CD4-positive, CD25-positive, alpha-beta regulatory T cell (primary cell): ENCODE measurements at places on chromosomes 6 and 20.

- no peak for DNase-seq
Measured at GRCh38 chr20:48866936-48867335, 39.1 kb upstream of the PREX1 start.

DNA sequence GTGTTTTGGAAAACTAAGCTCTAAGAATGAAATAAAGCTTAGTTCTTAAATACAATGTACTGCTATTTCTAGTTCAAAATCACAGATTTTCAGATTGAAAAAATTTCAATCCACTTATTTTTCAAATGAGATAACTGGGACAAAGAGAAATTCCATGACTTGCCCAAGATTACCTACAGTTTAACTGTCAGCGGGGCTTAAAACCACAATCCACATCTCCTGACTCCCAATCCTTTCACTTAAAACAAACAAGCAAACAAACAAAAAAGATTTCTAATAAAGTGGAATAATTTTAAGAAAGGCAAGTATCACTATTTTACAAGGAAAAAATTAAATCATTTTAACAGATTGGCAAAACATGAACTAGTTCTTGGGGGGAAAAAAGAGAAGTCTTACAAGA is 4.2 kb downstream of the PHIP start:
- DNase-seq, result no peak

DNA sequence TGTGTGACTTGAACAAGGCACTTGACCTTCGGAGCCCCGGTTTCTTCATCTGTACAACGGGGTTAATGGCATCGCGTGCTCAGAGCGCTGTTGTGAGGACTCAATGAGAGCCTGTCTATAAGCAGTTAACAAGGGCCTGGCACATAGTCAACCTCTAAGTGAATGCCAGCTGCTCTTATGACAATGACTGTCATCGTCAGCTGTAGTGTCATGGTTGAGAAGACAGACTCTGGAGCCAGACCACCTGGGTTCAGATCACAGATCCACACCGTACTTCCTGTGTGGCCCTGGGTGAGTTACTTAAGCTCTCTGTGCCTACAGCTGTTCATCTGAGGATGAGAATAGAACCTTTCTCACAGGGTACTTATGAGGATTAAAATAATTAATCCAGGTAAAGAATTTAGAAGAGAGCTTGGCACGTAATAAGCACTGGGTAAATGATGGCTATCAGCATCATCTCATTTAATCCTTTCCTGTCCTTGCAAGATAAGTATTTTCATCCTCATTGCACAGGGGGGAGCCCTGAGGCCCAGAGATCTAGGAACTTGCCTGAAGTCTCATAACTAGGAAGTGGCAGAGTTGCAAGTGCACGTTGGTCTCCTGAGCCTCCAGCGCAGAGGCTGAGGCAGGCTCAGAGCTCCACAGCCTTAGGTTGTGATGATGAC is 105.3 kb downstream of the EYA2 start:
- DNase-seq, result no peak

- no peak for DNase-seq
Measured at GRCh38 chr6:33794910-33795623, 6.1 kb upstream of the LEMD2 start.

DNA sequence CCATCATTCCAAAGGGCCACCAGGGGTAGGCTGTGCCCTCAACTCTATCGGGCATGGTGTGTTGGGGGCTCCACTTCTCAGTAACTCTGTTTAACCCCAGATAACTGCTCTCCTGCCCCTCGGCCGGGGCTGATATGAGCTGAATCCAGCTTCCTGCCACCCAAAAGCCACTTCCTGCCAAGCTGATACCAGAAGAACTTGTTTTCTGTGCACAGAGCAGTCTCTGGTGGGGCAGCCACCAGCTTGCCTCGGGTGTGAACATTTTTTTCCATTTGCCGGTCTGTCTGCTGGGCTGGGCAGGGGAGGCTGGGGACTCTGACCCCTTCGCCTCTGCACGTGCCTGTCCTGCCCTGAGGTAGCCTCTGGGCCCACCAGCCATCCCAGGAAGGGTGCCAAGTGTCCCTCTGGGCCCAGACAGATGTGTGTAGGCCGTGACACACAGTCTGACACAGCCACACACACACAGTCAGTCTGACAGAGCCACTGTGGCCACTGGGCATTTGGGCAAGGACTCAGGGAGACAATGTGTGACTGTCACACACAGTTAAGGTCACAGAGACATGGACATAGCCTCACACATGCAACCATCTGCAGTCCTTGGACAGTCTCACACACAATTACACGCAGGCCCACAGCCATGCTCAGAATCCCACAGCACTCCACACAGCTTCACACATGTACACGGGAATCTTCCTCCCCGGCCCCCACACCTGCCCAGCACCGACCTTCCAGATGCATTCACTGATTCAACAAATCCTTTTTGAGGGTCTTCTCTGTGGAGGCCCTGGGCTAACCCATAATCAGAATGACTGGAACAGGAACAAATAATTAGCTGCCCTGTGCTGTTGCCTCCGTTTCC is 45.1 kb downstream of the NOL4L start:
- peak; percentile 54 for DNase-seq

GRCh38 chr6:86934365-86934764 is 3.0 kb upstream of the HTR1E start:
- no peak for DNase-seq
